ENCODE measurements at places on chromosomes 2 and 18. TPM values are rescaled to one million over a fixed set of nuclear protein-coding genes. Genes with fewer than 3 reads are reported as not detected.
A peak's percentile ranks its signal among the peaks of the same experiment; 100 is the strongest.

Gene GAREM1
- total RNA-seq, result not detected

Gene NR4A2
- 19.1 TPM for total RNA-seq

Gene PSMD1
- total RNA-seq, result 160 TPM

Gene DSC3
- 0.02 TPM for total RNA-seq

Gene TLX2
- total RNA-seq, result 0.18 TPM

Gene ADAM17
- 20.2 TPM for total RNA-seq

Gene CGREF1
- 7.0 TPM for total RNA-seq

Gene PRKAG3
- not detected for total RNA-seq

DNA sequence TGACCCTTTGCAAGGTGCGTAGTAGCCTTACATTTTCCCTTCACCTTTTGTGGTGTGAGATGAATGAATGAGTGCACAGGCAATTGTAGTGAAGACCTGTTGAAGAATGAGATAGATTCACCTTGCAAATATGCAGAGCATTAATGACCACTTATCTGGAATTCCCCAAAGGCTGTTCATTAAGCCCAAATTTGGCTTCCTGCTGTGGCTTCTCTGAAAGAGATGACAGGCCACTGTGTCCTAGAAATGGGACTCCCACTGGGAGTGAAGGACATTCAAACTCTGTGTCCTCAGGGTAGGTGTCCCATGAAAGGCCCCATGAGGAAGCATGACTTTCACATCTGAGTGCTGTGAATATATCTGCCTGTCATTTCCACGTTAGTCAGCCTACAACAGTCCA, 1821.8 kb upstream of the PIK3C3 start:
- no peak for DNase-seq
- no peaks in the 10 kb centered on the region for H3K36me3 ChIP-seq
- no peak overlapping the region for H3K4me3 ChIP-seq
- H3K4me1 ChIP-seq, result no peaks in the 10 kb centered on the region

- H3K4me3 ChIP-seq, result no peak overlapping the region
- no peaks in the 10 kb centered on the region for H3K36me3 ChIP-seq
- peaks cover 12% of the 10 kb centered on the region for H3K4me1 ChIP-seq
Observed at GRCh38 chr2:47751856-47752414, 31.0 kb upstream of the MSH6 start.

GRCh38 chr2:157789933-157790511, 86.1 kb downstream of the ACVR1 start:
- no peak overlapping the region for H3K4me3 ChIP-seq
- peak; percentile 19 for DNase-seq
- H3K4me1 ChIP-seq, result peaks cover 39% of the 10 kb centered on the region

DNA sequence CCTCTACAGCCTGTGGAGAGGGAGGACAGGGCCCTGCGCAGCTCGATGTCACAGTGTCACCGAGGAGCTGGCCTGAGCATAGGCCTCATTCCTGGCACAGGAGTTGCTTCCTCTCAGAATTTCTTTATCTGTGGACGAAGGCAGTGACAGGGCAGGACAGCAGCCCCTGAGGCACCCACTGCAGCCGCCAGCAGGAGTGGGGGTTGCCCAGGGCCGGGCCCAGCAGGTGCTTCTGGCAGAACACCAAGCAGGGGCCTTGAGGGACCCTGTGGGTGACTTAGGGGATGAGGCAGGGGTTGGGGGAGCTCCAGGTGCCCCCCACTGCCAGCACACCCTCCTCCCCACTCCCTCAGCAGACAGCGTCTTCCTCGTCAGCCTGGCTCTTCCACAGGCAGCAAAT, 290.0 kb downstream of the PHLPP1 start:
- H3K36me3 ChIP-seq, result no peaks in the 10 kb centered on the region
- H3K4me3 ChIP-seq, result no peak overlapping the region
- H3K27ac ChIP-seq, result no peak overlapping the region
- H3K4me1 ChIP-seq, result no peaks in the 10 kb centered on the region
- no peaks in the 10 kb centered on the region for H3K27me3 ChIP-seq
- DNase-seq, result no peak

DNA sequence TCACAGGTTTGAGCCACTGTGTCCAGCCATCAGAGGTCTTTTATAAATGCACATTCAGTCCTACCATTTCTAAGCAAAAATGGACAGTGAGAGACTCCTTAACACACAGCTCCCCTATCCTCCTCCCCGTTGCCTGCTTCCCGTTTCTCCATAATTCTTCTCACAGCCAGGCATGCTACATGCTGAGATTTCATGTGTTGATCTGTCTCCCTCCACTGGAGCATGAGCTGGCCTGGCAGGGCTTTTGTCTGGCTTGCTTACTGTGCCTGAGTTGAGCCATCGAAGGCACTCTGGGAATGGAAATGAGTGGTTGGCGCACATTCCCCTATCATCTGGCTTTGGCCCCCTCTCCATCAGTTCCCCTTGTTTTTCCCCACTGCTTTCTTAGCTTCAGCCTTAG, 413.5 kb downstream of the PTPRM start:
- DNase-seq, result no peak
- H3K27me3 ChIP-seq, result no peaks in the 10 kb centered on the region
- H3K36me3 ChIP-seq, result no peaks in the 10 kb centered on the region
- no peak overlapping the region for H3K27ac ChIP-seq

DNA sequence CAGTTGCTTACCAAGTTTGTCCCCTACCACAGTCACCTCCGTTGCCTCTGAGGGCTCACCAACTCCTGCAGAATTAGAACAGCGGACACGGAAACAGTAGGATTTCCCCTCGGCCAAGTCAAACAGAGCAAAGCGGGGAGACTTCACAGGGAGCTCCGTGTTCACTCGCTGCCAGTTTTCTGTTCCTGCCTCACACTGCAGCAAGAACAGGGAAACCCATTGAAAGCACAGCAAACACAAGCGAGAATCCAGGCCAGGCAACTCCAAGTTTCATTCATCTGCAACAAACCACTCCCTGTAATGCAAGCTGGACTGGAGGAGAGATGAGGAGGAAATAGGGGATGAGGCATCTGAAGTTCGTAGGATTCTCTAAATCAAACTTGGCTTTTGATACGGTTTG, 84.2 kb downstream of the MYOM1 start:
- H3K27me3 ChIP-seq, result no peaks in the 10 kb centered on the region
- no peaks in the 10 kb centered on the region for H3K36me3 ChIP-seq
- H3K4me3 ChIP-seq, result no peak overlapping the region
- no peak overlapping the region for H3K27ac ChIP-seq
- no peak for DNase-seq

- H3K4me1 ChIP-seq, result no peaks in the 10 kb centered on the region
- no peak for DNase-seq
Observed at GRCh38 chr2:237276716-237277490, 137.1 kb downstream of the COL6A3 start.

GRCh38 chr2:39779927-39780326, 869 bp upstream of the THUMPD2 start:
- H3K27me3 ChIP-seq, result no peaks in the 10 kb centered on the region
- peaks cover 22% of the 10 kb centered on the region for H3K36me3 ChIP-seq
- peak overlapping the region; percentile 83 for H3K27ac ChIP-seq
- H3K4me1 ChIP-seq, result peaks cover 61% of the 10 kb centered on the region
- peak overlapping the region; percentile 87 for H3K4me3 ChIP-seq

- H3K27ac ChIP-seq, result no peak overlapping the region
- no peak for DNase-seq
- no peaks in the 10 kb centered on the region for H3K27me3 ChIP-seq
- no peaks in the 10 kb centered on the region for H3K4me1 ChIP-seq
- H3K36me3 ChIP-seq, result no peaks in the 10 kb centered on the region
Observed at GRCh38 chr2:78780256-78780655, 245.2 kb upstream of the REG3G start.
